ENCODE measurements at places on chromosomes 11 and 22.

DNA sequence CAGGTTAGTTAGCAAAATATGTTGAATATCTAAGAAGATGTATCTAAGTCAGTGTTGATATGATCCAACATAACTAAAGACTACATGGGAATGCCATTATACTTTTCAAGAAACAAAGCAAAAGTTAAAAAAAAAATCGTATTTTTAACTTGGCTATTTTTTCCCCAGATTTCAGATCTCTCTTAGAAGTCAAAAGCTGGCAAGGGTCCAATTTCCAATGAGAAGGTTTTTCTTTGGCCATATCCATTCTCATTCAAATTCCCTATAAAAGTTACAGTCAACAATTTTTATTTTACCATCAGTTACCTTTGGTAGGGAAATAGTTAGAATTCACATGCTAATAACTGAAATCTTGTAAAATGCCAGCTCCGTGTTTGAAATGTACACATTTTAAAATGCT lies 70.5 kb upstream of the FAT3 start:
- DNase-seq: no peak

- DNase-seq: no peak
Observed at GRCh38 chr22:49079027-49079725, 748.5 kb downstream of the BRD1 start.

GRCh38 chr11:72758690-72759389 lies 6.6 kb upstream of the ARAP1 start:
- peak; percentile 95 for DNase-seq

DNA sequence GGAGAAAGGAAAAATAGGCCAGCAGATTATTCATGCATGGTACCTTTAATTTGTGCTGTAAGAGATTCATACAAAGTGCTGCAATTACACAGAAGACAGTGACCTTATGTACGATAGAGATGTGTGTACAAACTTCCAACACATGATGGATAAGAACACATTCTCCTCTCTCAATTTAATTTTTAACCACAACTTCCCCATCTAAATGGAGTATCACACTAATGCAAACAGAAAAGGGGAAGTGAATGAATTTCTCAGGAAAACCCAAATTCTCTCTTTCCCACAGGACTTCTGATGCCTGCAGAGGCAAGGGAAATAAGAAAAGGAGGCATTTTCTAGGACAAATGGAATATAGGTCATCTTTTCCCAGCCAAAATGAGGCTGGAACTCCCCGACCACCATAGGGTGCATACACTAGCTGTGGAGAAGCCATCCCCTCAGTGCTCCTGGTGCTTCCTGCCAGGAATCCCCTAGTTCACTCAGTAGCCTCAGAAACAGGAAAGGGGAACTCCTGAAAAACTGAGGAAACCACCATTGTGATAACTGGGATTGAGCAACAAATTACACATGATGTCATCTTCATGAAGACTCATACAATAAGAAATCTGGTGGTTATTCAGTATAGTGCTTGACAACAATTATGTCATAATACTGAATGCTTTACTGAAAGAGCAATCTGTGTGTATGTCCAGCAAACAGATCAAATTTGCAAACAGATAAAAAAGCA lies 22.4 kb downstream of the MMP10 start:
- DNase-seq: peak; percentile 24

DNA sequence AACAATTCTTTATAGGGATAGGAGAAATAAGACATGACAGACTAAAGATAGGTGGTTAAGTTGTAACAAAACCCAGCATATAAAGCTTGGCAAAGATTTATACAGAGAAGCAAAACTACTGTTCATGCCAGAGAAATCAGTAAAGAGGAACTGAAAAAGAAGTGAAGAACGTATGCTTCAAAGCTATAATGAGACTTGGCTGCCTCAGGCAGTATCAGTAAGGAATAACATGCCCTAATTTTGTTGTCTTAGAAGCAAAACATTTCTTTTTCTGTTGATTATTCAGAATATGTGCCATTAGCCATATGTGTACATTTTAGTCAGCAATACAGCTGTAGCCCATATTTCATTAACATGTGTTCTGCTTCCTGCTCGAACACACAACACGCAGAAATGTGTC lies 403.2 kb downstream of the NELL1 start:
- DNase-seq: no peak
